Nephron progenitor cell (in vitro differentiated cells): ENCODE measurements at places on chromosomes 5 and 9.

- H3K27ac ChIP-seq: no peak overlapping the region
- no peak for DNase-seq
- H3K4me1 ChIP-seq: peaks cover 4% of the 10 kb centered on the region
- no peak overlapping the region for H3K4me3 ChIP-seq
- peaks cover 20% of the 10 kb centered on the region for H3K27me3 ChIP-seq
- peaks cover 63% of the 10 kb centered on the region for H3K36me3 ChIP-seq
Measured at GRCh38 chr9:567128-567746, 274.3 kb upstream of the DMRT1 start.

GRCh38 chr5:115022303-115022702, 147.4 kb downstream of the TRIM36 start:
- H3K27ac ChIP-seq: no peak overlapping the region
- H3K36me3 ChIP-seq: no peaks in the 10 kb centered on the region
- H3K4me3 ChIP-seq: no peak overlapping the region
- no peaks in the 10 kb centered on the region for H3K4me1 ChIP-seq
- peaks cover 7% of the 10 kb centered on the region for H3K27me3 ChIP-seq

GRCh38 chr5:95959051-95959887, 2.4 kb downstream of the ELL2 start:
- peaks cover 9% of the 10 kb centered on the region for H3K27me3 ChIP-seq
- peaks cover 11% of the 10 kb centered on the region for H3K36me3 ChIP-seq
- no peak overlapping the region for H3K27ac ChIP-seq
- DNase-seq: peak; percentile 15
- peaks cover 71% of the 10 kb centered on the region for H3K4me1 ChIP-seq

DNA sequence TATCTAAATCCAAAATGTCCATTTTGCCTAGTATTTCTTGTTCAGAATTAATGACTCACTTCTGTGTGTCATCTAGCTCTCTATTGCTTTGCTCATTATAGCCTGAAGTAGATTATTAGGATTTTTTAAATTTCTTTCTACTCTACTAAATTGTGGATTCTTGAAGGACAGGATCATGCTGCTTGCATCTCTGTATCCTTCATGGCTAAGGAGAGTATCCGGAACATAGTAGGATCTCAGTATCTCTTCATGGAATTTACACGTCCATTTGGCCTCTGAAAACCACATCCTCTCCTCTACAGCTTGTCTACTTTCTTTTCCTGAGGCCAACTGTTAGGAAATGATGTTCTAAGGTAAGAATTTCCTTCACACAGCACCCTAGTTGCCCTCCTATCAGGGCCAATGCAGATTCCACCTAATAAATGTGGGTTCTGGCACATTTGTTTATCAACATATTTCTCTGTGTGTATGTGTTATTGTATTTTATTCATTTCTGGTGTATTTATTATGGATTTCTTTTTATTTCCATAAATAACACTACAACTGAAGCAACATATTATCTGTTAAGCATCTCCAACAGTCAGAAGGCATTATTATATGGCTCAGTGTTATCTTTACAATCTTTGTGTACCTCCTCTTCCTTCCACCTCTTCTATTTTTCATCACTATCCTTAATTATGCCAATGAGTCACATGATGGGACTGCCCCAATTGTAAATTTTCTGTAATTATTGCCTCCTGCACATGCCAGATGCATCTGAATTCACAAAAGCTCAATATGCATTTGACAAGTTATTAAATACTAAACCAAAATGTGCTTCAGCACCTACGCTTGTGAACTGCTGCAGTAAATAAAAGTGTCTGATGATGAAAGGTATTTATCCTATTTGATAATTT, 557.8 kb upstream of the TLE4 start:
- H3K4me3 ChIP-seq: no peak overlapping the region
- H3K27ac ChIP-seq: no peak overlapping the region
- H3K4me1 ChIP-seq: no peaks in the 10 kb centered on the region
- H3K27me3 ChIP-seq: no peaks in the 10 kb centered on the region
- no peak for DNase-seq

DNA sequence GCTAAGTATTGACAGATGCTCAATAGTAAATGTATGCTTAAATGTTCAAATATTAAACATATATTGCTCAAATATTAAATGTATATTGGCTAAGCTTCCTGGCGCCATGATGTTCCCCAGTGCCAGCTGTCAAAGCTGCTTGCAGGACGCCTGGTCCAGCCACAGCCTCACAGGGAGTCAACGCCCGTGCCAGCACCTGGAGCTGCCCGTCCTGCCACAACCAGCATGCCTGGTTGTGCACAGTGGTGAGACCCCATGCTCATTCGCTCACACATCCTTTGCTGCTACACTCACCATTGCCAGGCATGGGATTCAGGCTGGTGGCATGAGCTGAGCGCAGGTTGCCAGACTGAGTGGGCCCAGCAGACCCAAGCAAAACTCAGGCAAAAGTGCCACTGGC, 926.9 kb upstream of the EDIL3 start:
- DNase-seq: no peak
- no peak overlapping the region for H3K4me3 ChIP-seq
- H3K27me3 ChIP-seq: no peaks in the 10 kb centered on the region
- H3K27ac ChIP-seq: no peak overlapping the region

GRCh38 chr5:127002390-127002789, 28.0 kb downstream of the MARCHF3 start:
- no peak overlapping the region for H3K27ac ChIP-seq
- H3K4me1 ChIP-seq: peaks cover 11% of the 10 kb centered on the region
- H3K36me3 ChIP-seq: no peaks in the 10 kb centered on the region

- no peak overlapping the region for H3K27ac ChIP-seq
- peaks cover 2% of the 10 kb centered on the region for H3K27me3 ChIP-seq
- DNase-seq: no peak
- peaks cover 34% of the 10 kb centered on the region for H3K36me3 ChIP-seq
- H3K4me3 ChIP-seq: no peak overlapping the region
Measured at GRCh38 chr9:135486267-135487065, 6.9 kb downstream of the PPP1R26 start.

DNA sequence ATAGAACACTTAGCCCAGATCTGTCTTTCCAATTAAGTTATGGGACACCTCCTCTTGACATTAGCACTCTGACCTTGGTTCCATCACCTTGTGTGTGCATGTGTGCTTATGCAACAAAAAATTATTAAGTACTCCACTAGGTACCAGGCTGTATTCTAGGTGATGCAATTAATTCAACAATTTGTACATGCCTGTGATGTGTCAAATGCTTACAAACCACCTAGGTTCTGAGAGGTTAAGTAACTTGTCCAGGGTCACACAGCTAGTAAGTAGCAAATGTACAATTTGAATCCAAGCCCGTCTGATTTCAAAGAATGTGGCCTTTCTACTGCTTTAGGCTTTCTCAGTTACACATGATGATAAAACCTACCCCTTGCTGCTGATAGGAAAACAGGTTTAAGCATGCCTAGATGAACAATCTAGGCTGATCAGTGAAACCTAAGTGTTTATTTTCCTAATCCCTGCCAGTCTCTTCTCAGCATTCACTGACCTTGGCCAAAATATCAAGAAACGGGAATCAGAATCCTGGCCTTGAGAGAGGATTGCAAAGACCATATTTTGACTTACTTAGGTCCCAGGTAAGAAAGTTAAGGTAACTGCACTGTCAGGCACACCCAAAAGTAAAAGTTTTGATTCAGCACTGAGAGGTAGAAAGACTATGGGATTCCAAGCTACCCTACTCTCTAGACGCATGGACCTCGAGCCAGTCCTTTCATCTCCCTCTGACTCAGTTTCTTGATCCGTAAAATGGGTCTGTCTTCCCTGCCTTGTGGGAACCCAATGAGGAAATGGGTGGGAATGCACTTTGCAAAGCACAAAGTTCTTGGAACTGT, 1.0 kb downstream of the TBC1D2 start:
- H3K4me1 ChIP-seq: peaks cover 30% of the 10 kb centered on the region
- H3K27me3 ChIP-seq: peaks cover 30% of the 10 kb centered on the region
- no peaks in the 10 kb centered on the region for H3K36me3 ChIP-seq
- H3K4me3 ChIP-seq: peak overlapping the region; percentile 89

DNA sequence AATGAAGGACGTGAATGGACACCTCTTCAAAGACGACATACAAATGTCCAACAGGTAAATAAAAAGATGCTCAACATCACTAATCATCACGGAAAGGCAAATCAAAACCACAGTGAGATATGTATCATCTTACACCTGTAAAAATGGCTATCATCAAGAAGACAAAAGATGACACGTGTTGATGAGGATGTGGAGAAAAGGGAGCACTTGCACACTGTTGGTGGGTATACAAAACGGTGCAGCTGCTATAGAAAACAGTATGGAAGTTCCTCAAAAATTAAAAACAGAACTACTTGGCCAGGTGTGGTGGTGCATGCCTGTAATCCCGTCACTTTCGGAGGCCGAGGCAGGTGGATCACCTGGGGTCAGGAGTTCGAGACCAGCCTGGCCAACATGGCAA, 47.9 kb downstream of the STK10 start:
- no peak overlapping the region for H3K27ac ChIP-seq
- H3K27me3 ChIP-seq: peaks cover 4% of the 10 kb centered on the region
- H3K4me1 ChIP-seq: peaks cover 33% of the 10 kb centered on the region
- no peak overlapping the region for H3K4me3 ChIP-seq
- H3K36me3 ChIP-seq: peaks cover 5% of the 10 kb centered on the region

- no peak overlapping the region for H3K27ac ChIP-seq
- peaks cover 4% of the 10 kb centered on the region for H3K27me3 ChIP-seq
- H3K36me3 ChIP-seq: no peaks in the 10 kb centered on the region
- DNase-seq: no peak
- no peaks in the 10 kb centered on the region for H3K4me1 ChIP-seq
- no peak overlapping the region for H3K4me3 ChIP-seq
Measured at GRCh38 chr5:9765419-9766140, 135.4 kb upstream of the TAS2R1 start.

GRCh38 chr5:81334304-81335061, 33.1 kb downstream of the ZCCHC9 start:
- no peak overlapping the region for H3K4me3 ChIP-seq
- peaks cover 8% of the 10 kb centered on the region for H3K4me1 ChIP-seq
- DNase-seq: no peak
- H3K36me3 ChIP-seq: no peaks in the 10 kb centered on the region
- no peak overlapping the region for H3K27ac ChIP-seq
- no peaks in the 10 kb centered on the region for H3K27me3 ChIP-seq

- DNase-seq: peak; percentile 15
- H3K27me3 ChIP-seq: no peaks in the 10 kb centered on the region
- no peaks in the 10 kb centered on the region for H3K36me3 ChIP-seq
- H3K4me3 ChIP-seq: no peak overlapping the region
- peaks cover 10% of the 10 kb centered on the region for H3K4me1 ChIP-seq
- H3K27ac ChIP-seq: no peak overlapping the region
Measured at GRCh38 chr5:86143837-86144236, 473.9 kb upstream of the COX7C start.

- H3K27ac ChIP-seq: no peak overlapping the region
- peaks cover 17% of the 10 kb centered on the region for H3K4me1 ChIP-seq
Measured at GRCh38 chr9:17116400-17116837, 18.4 kb upstream of the CNTLN start.

GRCh38 chr9:126489581-126490213, 124.0 kb upstream of the LMX1B start:
- H3K27ac ChIP-seq: no peak overlapping the region
- DNase-seq: no peak
- H3K4me1 ChIP-seq: peaks cover 7% of the 10 kb centered on the region
- H3K27me3 ChIP-seq: peaks cover 2% of the 10 kb centered on the region
- H3K4me3 ChIP-seq: no peak overlapping the region

DNA sequence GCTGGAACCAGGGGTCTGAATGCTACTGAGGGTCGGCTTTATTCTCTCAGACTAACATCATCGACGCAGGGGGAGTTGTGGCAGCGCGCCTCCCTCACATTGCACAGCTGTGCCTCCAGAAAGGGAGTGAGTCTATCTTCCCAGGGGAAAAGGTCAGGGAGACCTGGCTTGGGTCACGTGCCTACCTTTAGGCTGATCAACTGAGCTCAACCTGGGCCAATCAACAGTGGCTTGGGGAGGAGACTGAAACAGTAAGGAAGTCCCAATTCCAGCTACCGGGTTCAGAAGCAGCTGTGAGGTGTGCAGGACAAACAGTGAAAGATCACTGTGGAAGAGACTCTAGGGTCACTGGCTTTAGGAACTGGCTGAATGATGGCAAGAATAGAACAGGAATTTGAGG, 14.3 kb downstream of the SNX30 start:
- H3K27ac ChIP-seq: peak overlapping the region; percentile 50
- peaks cover 50% of the 10 kb centered on the region for H3K4me1 ChIP-seq
- H3K27me3 ChIP-seq: no peaks in the 10 kb centered on the region
- peak overlapping the region; percentile 51 for H3K4me3 ChIP-seq
- DNase-seq: peak; percentile 10

GRCh38 chr9:125493881-125494652, 212.9 kb downstream of the MAPKAP1 start:
- DNase-seq: no peak
- H3K36me3 ChIP-seq: no peaks in the 10 kb centered on the region
- H3K27me3 ChIP-seq: peaks cover 5% of the 10 kb centered on the region
- H3K4me3 ChIP-seq: no peak overlapping the region
- H3K4me1 ChIP-seq: peaks cover 23% of the 10 kb centered on the region
- no peak overlapping the region for H3K27ac ChIP-seq

GRCh38 chr9:73216100-73216499, 64.4 kb downstream of the ANXA1 start:
- DNase-seq: no peak
- no peaks in the 10 kb centered on the region for H3K4me1 ChIP-seq
- H3K4me3 ChIP-seq: no peak overlapping the region

GRCh38 chr5:151676314-151676712, 10.4 kb downstream of the SPARC start:
- no peak for DNase-seq
- peaks cover 65% of the 10 kb centered on the region for H3K4me1 ChIP-seq
- no peak overlapping the region for H3K4me3 ChIP-seq

GRCh38 chr5:106959387-106959786, 711.4 kb downstream of the EFNA5 start:
- no peaks in the 10 kb centered on the region for H3K27me3 ChIP-seq
- no peaks in the 10 kb centered on the region for H3K4me1 ChIP-seq
- no peak overlapping the region for H3K27ac ChIP-seq

DNA sequence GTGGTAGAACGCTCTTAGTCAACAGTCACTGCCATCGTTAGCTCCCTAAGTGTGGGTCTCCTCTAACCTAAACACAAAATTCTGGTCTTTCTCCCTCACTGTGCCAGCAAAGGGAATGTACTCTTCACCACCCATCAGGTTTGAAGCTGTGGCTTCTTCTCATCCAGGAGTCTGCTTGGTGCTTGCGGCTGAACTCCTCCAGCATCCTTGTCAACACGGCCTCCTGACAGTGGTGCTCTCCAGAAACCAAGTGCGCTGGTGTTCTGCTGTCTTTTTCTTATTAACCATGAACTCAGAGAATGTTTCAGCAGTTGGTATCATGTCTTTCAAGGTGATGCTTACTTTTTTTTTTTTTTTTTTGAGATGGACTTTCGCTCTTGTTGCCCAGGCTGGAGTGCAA, 23.9 kb upstream of the LPCAT1 start:
- DNase-seq: no peak
- H3K27me3 ChIP-seq: peaks cover 17% of the 10 kb centered on the region
- no peak overlapping the region for H3K4me3 ChIP-seq
- H3K36me3 ChIP-seq: no peaks in the 10 kb centered on the region
- H3K4me1 ChIP-seq: peaks cover 8% of the 10 kb centered on the region

GRCh38 chr5:34039398-34040157, 3.4 kb downstream of the C1QTNF3 start:
- no peak overlapping the region for H3K4me3 ChIP-seq
- DNase-seq: no peak
- peaks cover 55% of the 10 kb centered on the region for H3K36me3 ChIP-seq
- peaks cover 7% of the 10 kb centered on the region for H3K27me3 ChIP-seq
- peaks cover 39% of the 10 kb centered on the region for H3K4me1 ChIP-seq
- H3K27ac ChIP-seq: no peak overlapping the region

- H3K4me3 ChIP-seq: no peak overlapping the region
- H3K36me3 ChIP-seq: peaks cover 8% of the 10 kb centered on the region
- DNase-seq: no peak
- no peaks in the 10 kb centered on the region for H3K27me3 ChIP-seq
- peak overlapping the region; percentile 99 for H3K27ac ChIP-seq
Measured at GRCh38 chr5:16886793-16887345, 49.2 kb downstream of the MYO10 start.
